ENCODE measurements at places on chromosomes 3 and 15. TPM values are rescaled to one million over a fixed set of nuclear protein-coding genes. Genes with fewer than 3 reads are reported as not detected.

GRCh38 chr15:66783725-66784124, 81.7 kb downstream of the SMAD6 start:
- DNase-seq: no peak

GRCh38 chr3:106438887-106439286, 570.1 kb upstream of the CBLB start:
- DNase-seq: no peak

LPCAT4 gene
- 12.3 TPM for total RNA-seq

DNA sequence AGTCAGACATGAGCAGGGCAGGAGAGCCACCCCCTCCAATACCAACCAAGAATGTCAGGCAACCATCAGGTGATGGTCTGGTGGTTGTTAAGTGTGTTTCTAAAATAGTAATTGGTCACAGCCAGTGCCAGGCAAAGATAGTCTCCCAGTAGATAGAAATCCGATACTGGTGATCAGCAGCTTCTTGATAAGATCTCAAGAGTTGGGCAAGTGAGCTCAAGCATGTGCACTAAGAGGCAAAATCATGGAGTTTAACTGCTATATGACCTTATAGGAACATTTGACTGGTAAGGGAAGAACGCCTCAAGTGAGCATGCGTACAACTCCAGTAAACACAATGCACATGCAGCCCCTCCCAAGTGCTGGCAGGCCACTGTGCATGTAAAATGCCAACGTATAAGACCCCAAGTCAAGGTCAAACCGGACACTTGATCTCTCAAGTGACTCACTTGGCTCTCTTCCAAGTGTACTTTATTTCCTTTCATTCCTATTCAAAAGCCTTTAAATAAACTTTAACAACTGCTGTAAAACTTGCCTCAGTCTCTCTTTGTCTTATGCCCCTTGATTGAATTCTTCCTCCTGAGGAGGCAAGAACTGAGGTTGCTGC, 36.0 kb upstream of the CBLB start:
- peak; percentile 45 for DNase-seq

DNA sequence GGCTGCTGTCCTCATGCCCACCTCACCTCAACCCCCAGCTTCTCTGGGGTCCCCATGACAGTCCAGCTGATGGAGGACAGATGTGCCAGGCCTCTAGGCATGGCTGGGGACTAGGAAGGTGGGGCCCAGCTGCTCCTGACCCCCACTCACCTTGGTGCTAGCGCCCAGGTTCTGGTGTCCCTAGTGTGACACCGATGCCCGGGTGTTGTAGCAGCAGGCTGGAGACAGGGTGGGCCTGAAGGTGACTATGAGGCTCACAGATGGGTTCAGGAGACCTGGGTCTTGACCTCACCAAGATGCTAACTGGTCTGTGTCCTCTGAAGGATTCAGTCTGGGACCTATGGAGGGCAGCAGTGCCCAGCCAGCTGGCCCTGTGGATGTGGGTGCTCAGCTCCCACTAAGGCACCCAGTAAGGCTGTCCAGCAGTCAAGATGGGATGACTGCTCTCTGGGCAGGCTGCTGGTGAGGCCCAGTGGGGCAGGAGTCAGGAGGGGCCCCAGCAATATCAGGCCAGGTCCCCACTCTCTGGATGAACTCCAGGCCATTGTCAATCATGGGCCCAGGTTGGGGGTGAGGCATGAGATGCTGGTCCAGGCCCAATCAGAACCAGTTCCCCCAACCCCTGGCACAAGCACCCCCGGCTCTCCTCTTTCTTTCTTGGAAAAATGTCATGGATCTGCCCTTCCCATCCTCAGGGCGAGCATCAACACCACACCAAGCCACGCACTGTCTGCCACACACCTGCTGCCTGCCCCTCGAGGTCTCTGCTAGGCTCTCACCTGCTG, 33.0 kb downstream of the ALDH1L1 start:
- no peak for DNase-seq

FBXW12 gene
- total RNA-seq: not detected

ITIH1 gene
- total RNA-seq: not detected

ULK3 gene
- total RNA-seq: 15.1 TPM

GRCh38 chr15:41656188-41656587, 4.0 kb upstream of the MGA start:
- DNase-seq: peak; percentile 27

DNA sequence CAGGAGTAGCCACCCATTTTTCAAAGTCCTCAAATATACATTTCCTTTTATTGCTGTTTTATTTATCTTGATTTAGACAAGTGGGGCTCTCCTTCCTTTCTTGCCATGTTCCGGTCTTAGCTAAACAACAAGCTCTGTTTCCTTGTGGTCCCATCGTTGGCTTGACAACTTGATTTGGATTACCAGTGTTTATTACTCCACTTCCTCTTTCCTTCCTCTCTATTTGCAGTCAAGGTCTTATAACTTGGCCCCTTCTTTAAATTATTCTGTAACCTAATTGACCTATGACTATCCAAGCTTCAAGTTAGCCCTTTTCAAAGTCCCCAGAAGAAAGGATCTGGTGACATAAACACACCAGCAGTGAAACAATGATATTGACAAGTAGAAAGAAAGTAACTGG, 130.6 kb upstream of the STT3B start:
- no peak for DNase-seq

- DNase-seq: peak; percentile 15
Measured at GRCh38 chr3:127221446-127222035, 28.6 kb downstream of the PRR23E start.

PLOD2 gene
- total RNA-seq: 221 TPM

- DNase-seq: no peak
Measured at GRCh38 chr3:74004386-74004785, 379.6 kb upstream of the PDZRN3 start.

DNA sequence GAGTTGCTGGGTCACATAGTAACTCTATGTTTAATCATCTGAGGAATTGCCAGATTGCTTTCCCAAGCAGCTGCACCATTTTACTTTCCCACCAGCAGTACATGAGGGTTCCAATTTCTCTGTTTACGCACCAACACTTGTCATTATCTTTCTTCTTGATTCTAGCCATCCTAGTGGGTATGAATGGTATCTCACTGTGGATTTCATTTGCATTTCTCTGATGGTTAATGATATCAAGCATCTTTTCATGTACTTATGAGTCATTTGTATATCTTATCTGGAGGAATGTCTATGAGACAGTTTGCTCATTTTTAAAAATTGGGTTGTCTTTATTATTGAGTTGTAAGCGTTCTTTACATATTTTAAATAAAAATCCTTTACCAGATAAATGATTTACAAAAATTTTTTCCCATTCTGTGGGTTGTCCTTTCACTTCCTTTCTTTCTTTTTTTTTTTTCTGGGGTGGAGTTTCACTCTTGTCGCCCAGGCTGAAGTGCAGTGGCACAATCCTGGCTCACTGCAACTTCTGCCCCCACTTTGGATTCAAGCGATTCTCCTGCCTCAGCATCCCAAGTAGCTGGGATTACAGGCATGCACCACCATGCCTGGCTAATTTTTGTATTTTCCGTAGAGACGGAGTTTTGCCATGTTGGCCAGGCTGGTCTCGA, 8.9 kb upstream of the SGO1 start:
- DNase-seq: no peak

DNA sequence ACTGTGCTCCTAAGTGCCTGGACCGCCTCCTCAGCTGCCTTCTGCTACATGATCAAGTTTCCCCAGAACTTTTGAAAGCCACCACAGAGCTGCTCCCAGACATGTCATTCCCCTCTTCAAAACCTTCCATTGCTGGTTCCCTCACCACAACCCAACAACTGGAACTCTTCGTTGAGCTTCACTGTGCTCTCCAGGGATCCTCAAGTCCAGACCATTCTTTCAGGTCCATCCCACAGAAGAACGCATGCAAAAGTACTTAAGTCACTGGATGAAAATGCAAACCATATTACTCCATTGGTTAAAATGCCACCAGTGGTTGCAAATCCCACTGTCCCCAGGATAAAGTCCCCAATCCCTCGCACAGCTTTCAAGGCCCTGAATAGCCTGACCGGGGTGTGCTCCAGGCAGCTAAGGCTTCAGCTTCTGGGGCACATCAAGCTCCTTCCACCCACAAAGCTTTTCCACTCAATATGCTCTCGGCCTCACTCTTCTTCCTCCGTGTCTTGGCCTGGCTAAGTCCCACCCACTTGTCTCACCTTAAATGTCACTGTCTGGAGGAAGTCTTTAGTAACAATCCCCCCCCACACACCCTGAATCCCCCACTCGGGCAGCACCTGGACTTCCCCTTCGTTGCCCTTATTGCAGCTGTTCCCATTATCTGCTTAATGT, 84.8 kb downstream of the XXYLT1 start:
- DNase-seq: no peak

DNA sequence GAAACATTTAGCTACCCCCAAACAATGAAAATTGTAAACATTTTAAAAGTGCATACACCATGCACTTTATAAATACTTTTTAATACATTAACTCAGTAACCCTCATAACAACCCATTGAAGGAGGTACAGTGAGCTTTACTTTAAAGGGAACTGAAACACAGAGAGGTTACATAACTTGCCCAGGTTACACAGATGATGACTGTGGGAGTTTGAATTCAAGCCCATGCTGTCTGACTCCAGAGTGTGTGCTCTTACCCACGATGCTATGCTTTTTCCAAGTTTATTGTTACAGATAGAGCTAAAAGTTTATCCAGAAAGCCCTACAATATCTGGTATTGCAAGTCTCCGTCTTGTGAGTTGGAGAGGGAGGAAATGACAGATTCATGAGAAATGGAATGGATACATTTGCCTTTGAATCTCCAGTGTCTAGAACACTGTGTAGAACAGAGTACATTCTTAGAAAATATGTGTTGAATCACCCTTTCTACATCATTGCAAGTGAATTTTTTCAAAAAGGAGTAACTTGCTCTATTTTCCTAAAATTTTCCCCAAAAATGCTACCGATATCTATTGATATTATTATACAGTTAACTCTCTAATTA, 428.3 kb downstream of the NAALADL2 start:
- DNase-seq: no peak

DHX30 gene
- 57.2 TPM for total RNA-seq

DNA sequence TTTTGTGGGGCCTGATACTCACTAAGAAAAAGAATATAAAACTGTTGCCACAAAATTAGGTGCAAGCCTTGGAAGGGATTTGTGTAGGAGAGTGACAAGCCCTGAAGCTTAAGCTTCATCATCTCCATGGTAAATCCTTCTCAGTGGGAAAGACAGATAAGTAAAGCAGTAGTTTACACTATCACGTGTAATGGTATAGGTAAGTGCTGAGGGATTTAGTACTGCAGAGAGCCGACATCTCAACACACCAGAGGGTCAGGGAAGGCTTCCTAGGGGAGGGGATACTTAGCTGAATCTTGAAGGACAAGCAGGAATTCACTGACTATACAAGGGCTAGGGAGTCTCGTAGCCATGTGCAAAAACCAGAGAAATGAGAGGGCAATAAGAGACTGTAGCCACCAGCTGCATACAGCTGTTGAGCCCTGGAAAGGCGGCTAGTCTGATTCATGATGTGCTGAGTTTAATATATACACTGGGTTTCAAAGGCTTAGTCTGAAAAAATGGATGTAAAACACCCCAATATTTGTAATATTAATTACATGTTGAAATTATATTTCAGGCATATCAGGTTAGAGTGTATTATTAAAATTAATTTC, 11.1 kb downstream of the SLC24A1 start:
- DNase-seq: no peak

KIF15 gene
- total RNA-seq: 41.2 TPM

RBM5 gene
- 81.7 TPM for total RNA-seq

- no peak for DNase-seq
Measured at GRCh38 chr3:69535613-69536012, 149.7 kb upstream of the FRMD4B start.

HGD gene
- not detected for total RNA-seq

RTP1 gene
- total RNA-seq: not detected

CPEB1 gene
- total RNA-seq: 12.1 TPM

CAMKV gene
- total RNA-seq: not detected

Measured in RPMI7951 (cell line).